ENCODE measurements at places on chromosomes 11 and 22.

GRCh38 chr11:11568651-11569229 lies 53.1 kb downstream of the GALNT18 start:
- DNase-seq: no peak

DNA sequence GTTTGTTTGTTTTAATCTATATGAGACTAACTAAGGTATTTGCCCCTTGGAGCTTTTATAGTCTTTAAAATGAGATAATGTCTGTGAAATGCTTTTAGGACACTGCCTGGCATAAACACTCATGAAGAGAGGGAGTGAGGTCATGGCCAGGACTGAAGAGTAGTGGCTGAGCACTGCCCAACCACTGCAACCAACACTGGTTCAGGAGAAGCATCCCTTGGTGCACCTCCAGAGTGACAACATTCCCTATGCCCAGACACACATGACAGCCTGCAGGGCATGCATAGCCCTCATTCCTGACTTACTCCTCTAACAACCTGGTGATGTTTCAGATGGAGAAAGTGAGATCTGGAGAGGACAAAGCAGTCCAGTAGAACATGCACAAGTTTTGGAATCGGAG lies 36.1 kb downstream of the ME3 start:
- no peak for DNase-seq

- no peak for DNase-seq
Measured at GRCh38 chr11:23123753-23124152, 263.5 kb upstream of the CCDC179 start.

DNA sequence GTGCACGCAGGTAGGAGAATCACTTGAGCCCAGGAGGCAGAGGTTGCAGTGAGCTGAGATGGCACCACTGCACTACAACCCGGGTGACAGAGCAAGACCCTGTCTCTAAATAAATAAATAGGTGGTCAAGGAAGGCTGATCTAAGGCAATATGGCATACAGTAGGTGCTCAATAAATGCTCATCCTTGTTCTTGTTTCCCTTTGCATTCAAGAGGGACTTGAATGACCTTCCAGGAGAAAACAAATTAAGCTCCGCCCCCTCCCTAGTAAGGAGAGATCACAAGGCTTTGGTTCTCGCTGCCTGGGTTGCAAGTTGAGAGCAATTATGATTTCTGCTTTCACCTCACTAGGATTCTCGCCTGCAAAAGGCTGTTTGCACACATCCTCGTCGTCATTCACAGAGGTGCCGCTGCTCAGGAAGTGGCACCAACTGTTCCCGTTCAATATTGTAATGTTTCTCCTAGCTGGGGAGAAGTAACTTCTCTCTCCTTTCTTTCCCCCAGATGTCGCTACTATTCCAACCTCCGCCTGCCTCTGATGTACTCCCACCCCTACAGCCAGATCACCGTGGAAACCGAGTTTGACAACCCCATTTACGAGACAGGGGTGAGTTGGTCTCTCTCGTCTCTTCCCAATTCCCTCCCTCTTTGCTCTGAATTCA lies 51.8 kb upstream of the ASPHD2 start:
- no peak for DNase-seq

- no peak for DNase-seq
Measured at GRCh38 chr11:71330349-71330748, 78.0 kb upstream of the SHANK2 start.

Measured in activated T-cell treated with anti-CD3 and anti-CD28 coated beads, Interleukin-2, amount 50 U/mL, for 48 hours (primary cell).